Stimulated activated CD4-positive, alpha-beta T cell treated with anti-CD3 and anti-CD28 coated beads, Interleukin-2, amount 100 ng/mL, for 24 hours (primary cell): ENCODE measurements at places on chromosomes 4 and X.

DNA sequence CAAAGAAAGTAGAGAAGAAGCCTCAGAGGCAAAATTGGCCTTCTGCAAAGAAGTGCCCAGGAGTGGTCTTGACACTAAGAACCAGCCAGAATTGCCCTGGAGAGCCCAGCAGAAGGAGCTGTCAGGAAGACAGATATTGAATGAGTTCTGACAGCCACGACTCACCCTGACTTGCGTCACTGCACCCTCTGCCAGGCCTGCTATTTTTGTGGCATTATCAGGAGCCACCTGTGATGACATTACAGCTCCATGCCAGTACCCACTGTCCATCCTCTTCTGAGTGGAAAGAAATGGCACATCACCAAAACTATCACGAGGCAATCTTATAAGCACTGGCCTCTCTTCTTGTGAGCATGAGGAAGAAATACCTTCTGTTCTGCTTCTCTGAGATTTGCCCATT is 67.7 kb downstream of the SMIM20 start:
- DNase-seq: no peak

GRCh38 chr4:37601531-37601930 is 84.6 kb downstream of the RELL1 start:
- DNase-seq: no peak

DNA sequence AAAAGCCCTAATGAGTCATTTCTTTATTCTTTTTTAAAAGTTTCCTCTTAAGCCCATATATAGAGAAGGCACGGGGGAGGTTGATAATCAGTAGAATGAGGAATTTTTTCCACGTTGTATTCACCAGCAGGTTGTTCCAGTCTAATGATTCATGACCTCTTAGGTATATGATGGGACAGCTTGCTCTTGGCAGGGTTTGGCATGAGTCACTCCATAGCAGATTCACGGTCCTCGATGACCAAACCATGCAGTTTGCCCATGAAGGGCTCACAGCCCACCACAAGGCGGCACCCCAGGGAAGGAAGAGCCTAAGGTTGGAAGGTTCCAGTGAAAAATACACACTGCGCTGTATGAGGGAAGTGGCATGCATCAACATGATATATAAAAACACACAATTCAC is 623.8 kb upstream of the DIPK2B start:
- peak; percentile 64 for DNase-seq

DNA sequence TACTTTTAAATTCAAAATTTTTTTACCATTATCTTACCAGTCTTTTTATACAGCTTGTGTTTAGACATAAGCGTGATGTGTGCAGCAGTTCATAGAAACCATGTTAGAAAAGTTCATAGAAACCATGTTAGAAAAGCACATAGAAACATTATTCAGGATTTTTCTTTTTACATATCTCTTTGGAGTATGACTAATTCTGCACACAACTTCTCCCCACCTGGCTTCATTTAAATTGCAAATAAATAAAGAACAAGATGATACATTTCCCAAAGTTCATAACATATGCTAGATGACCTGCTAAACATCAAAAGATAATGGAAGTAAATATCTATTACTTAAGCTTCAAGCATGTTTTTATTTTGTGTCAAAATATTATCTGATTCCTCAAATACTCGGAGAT is 201.9 kb downstream of the BANK1 start:
- DNase-seq: no peak

DNA sequence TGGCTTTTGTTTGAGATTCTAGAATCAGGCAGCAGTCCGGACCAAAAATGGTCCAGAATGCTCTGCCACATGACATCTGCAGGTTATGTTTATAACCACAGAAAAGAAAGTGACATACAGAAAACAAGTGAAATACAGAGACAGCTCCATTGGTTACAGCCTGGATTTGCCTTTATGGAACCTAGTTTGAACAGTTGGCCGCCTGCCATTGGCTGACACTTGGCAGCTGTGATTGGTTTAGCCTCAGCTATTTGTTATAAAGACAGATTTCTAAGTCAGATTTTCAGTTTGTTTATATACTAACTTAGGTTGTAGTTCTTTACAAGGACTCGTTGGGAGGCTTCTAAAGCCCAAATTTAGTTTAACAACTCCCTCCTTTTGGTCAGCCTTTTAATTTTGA is 40.8 kb upstream of the IL9R start:
- DNase-seq: no peak

DNA sequence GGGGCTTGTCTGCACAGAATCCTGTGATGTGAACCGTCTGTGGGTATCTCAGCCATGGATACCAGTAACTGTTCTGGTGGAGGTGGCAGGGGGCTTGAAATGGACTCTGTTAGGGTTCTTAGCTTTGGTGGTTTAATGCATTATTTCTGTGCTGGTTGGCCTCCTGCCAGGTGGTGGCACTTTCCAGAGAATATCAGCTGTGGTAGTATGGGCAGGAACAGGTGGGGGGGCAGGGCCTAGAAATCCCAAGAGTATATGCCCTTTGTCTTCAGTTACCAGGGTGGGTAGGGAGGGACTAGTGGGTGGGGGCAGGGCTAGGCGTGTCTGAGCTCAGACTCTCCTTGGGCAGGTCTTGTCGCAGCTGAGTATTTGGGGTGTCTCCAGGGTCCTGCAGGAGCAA is 106.7 kb downstream of the KIT start:
- no peak for DNase-seq

GRCh38 chr4:34046580-34046979 is 2197.7 kb downstream of the ARAP2 start:
- DNase-seq: no peak

DNA sequence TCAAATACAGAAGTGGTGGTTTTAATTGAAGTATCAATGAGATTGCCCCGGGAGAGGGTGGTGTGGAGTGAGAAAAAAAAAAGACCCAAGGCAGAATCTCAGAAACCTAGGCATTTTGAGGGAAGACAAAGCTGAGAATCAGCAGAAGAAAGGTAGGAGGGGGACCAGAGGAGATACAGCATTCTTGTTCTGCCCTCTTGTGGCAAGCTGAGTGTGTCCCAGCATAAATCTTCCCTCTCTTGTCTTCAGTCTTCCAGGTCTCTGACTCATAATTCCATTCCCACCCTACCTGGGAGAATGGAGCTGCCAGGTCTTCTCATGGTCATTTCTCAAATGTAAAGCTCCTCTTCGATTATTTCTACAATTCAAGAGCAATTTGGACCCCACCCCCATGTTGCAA is 32.7 kb upstream of the MAGED1 start:
- DNase-seq: no peak

DNA sequence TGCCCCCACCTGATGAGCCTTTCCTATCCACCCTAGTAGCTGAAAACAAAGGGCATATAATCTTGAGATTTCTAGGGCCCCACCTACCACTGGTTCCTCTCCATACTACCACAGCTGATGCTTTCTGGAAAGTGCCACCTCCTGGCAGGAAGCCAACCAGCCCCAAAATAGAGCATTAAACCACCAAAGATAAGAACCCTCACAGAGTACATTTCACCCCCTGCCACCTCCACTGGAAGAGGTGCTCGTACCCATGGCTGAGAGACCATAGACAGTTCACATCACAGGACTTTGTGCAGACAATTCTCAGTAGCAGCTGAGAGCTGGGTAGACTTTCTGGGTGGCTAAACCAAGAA is 94.1 kb downstream of the IRS4 start:
- no peak for DNase-seq

GRCh38 chrX:87961471-87961870 is 443.9 kb downstream of the KLHL4 start:
- no peak for DNase-seq

DNA sequence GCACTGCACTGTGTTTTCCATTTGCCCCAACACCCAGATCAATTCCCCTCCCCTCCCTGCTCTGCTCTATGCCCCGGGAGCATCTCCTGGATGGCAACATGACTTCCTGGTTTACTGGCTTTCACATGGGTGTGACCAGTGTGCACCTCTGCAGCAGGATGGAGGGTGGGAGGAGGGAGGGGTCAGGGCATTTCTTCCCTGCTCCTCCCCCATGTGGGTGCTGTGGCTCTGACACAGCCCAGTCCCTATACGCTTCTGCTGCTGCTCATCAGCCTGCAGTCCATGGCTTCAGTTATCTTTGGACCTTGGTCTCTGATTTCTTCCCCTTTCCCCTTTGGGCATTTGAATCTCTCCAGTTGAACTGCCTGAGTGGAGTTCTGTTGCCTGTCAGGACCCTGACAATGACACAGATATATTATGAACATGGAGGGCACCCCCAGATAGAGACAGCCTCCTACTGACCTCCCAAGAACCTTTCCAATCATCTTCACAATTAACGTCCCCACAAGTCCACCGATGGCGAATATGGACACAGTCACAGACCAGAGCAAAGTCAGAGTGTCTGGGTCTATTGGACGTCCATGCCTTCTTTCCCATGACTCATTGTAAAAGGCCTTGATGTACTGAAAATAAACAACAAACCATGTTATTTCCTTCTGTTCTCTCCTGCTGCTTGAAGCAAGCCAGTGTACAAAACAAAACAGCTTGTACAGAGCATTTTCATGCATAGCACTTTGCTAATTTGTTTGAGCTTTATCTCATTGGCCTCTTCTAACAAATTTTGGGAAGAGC is 24.8 kb downstream of the SLC2A9 start:
- DNase-seq: no peak

DNA sequence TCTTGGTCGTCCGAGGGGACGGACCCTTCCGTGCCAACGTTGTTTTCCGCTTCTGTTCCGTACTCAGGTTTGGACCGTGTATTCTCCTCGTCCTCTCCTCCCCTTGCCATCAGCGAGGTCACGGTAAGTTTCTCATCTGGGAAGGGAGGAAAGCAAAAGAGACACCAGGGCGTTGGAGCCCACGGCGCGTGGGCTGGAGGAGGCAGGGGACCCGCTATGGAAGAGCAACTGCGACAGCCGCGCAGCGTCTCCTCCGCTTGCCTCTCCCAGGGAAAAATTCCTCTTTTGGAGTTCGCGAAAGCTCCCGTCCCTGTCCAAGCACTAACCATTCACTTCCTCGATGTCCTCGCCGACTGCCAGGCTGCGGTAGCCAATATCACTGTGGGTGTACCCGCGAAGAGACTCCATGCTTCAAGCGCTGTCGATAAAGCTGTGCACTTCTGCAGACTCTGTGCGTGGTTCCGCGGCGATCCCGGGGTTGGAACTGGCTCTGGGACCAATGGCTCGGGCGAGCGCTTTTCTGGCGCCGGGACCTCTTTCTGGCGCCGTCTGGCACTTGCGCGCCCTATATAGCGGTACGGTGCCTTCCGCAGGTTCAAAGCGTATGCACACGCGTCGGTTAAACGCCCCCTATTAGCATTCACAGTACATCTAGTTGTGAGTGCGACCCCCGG is at the start of gene ESX1:
Gene ESX1, minus strand, starts transcription at position 492 of the 674 bp plus-strand sequence. Its CDS starts 84 bp downstream, at position 408.
- DNase-seq: no peak

DNA sequence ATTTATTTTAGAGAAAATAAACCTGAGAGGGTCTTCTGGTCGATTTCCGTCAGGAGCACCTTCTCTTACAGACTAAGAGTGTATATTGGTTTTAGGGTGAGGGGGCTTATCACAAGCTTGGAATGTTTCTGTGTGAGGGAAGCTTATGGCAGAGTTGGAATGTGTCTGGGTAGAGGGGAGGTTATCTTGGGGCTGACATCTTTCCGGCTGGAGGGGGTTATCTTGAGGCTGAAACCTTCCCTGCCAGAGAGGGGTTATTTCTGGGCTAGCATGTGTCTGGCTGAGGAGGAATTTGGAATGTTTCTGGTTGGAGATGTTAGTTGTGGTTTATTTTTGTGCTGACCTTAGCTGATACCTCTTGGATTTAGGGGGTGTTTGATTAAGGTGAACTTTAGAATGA is 1312.1 kb downstream of the ADGRL3 start:
- no peak for DNase-seq

GRCh38 chr4:4271912-4272311 is 18.0 kb downstream of the LYAR start:
- no peak for DNase-seq

GRCh38 chrX:68584221-68584620 is 63.2 kb upstream of the STARD8 start:
- DNase-seq: no peak

DNA sequence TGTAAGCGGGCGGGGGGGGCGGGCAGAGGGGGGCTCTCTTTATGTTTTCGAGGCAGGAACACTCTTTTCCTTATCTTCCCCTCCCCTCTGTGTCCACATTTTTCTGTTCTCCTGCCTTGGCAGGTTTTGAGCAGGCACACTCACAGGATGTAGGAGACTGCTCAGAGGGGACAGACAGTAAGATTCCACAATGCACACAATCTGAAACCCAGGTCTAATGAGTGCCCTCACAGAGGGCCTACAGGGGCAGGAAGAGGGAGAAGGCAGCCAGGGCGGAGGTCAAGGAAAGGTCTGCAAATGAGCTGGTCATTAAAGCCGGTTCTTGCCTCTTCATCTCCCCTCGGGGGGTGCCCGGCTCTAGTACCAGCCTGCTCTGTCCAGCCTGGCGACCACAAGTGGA is 106.1 kb upstream of the ATP6AP2 start:
- no peak for DNase-seq

GRCh38 chrX:63754136-63754859 is 30.7 kb downstream of the ARHGEF9 start:
- DNase-seq: peak; percentile 32

DNA sequence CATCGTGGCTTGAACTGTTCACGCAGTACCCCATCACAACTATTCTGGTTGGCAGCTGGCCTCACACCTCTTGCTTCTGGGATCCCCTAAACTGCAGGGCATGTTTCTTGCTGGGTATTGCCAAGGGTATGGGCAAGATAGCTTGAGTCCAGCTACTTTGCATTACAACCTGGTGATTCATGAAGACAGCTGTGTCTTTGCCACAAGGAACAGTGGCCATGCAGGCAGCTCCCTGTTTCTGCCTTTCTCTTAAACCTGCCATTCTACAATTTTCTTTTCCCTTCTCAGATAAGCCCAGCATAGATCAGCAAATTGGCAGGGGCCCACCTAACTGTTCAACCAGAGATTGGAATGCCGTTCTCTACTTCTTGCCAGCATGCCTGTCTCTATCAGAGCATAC is 42.8 kb downstream of the TENM3 start:
- no peak for DNase-seq

DNA sequence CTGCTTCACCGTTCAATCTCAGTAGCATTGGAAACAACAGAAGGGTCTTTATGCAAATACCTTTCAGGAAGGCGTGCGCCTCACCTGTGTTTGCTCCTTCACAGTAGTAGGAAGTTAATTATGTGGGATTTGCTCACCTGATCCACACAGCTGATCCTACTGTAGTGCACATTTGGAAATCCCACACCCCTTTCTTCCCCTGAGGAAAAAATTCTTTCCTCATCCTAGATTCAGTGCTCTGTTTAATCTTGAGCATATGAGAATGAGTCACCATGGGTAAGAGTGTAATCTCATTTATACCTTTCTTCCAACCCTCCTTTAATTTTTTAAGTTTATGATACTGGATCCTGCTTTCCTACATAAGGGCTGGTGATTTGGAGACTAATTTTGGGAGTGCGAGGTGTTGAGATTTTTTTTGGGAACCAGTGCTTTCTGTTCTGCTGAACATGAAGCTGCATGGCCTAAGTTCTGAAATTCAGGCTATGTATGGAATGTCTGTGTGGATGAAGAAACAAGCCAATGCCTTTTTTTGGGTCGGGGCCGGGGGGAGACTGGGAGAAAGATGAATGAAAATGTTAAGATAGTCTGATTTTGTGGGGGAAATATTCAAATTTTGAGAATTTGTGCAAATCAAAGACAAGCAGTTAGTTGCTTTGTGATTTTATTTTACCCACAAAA is 19.0 kb downstream of the GAB1 start:
- no peak for DNase-seq

GRCh38 chr4:60039908-60040307 is 1160.2 kb upstream of the ADGRL3 start:
- no peak for DNase-seq
